ENCODE measurements at places on chromosomes 6 and 20.

GRCh38 chr20:38473367-38473795, 738 bp downstream of the RALGAPB start:
- DNase-seq = no peak

GRCh38 chr6:24777227-24777626, 2.5 kb downstream of the GMNN start:
- no peak for DNase-seq

DNA sequence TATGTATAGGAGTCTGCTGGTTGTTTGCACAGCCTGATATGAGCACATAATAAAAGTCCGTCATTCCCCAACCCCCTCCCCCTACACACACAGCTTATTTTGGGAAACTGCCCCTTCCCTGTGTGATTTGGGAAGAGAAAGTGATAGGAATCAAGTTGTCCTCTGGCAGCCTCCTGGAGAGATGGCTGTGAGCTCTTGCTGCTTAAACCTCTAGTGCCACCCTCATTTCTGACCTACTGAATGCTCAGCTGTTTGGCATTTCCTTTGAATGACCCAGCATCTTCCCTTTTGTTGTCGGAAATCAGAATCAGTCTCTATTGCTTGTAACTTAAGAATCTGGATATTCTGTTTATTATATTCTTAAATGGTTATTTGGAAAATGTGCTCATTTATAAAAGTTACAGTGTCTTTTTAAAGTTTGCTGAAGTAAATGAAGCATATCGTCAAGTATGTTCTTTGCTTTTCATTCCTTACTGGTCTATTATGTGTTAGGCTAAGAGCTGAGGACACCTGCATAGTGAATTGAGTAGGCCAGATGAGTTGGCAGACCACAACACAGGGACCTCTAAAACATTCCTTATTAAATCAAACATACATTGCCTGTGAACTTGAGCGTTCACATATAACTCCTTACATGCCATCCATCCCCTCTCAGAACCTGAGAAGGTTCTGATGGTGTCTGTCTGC, 5.5 kb downstream of the RWDD2A start:
- DNase-seq = no peak

- no peak for DNase-seq
Measured at GRCh38 chr20:43492101-43492500, 15.4 kb upstream of the L3MBTL1 start.

DNA sequence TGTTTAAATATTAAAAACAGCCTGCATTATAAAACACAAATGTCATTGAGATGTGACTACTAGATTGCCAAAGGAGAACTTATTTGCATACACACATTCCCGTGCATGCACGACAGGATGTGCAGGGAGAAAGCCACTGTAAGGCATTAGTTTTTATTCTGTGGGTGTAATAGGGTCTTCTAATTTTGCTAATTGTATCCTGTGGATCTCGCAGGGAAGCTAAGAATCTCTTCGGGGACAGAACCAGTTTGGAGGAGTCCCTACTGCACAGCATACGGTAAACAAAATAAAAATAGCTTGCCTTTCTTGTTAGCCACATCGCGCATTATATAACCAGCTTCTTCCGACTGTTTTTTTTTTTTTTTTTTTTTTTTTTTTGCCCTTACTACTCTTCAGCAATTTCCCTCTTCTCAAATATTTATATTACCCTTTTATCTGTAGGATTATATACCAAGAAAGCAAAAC, 2.0 kb downstream of the ATXN1 start:
- DNase-seq = no peak

- DNase-seq = no peak
Measured at GRCh38 chr6:52691718-52692117, 20.8 kb downstream of the TMEM14A start.

DNA sequence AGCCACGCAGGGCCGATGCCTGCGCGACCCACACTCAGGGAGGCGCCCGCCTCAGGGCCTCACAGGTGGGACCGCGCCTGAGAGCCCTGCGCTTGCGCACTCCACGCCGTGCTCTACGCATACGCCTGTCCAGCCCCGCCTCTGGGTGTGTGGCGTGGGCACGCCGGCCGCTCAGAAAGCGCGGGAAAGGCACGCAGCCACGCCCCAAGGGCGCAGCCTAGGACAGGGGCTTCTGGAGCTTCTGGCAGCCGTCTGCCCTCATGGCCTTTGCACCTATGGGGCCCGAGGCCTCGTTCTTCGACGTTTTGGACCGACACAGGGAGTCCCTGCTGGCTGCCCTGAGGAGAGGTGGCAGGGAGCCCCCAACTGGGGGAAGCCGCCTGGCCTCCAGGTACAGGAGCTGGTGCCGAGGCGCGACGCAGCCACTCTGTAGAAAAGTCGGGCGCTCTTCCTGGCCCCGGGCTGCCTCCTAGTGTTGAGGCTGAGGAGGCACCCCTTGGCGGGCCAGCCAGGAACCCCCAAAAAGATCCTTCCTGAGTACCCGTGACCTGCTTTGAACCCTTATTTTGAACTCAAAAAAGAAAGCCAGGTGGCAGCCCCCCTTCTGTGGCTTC, at the start of gene SPO11:
SPO11 (plus strand) TSS at position 196 of the 614 bp plus-strand sequence; CDS start at position 261, 65 bp downstream.
- no peak for DNase-seq

DNA sequence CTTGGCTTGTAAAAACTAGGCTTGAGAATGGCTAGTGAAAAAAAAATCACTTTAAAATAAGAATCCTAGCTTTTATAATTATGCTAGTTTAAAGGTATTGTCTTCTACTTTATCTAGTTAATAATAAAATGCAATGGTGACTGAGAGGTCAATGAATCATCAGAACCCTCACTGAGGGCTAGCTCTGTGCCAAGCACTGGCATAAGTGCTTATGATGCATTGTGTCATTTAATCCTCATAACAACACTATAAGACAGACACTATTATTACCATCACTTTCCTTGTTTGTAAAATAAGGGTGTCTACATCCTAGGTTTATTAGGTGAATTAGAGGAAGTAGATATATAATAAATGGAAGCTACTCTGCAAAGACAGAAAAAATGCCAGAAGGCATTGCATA, 144.3 kb downstream of the F13A1 start:
- DNase-seq = no peak

GRCh38 chr6:136960781-136961180, 38.7 kb downstream of the SLC35D3 start:
- DNase-seq = no peak

DNA sequence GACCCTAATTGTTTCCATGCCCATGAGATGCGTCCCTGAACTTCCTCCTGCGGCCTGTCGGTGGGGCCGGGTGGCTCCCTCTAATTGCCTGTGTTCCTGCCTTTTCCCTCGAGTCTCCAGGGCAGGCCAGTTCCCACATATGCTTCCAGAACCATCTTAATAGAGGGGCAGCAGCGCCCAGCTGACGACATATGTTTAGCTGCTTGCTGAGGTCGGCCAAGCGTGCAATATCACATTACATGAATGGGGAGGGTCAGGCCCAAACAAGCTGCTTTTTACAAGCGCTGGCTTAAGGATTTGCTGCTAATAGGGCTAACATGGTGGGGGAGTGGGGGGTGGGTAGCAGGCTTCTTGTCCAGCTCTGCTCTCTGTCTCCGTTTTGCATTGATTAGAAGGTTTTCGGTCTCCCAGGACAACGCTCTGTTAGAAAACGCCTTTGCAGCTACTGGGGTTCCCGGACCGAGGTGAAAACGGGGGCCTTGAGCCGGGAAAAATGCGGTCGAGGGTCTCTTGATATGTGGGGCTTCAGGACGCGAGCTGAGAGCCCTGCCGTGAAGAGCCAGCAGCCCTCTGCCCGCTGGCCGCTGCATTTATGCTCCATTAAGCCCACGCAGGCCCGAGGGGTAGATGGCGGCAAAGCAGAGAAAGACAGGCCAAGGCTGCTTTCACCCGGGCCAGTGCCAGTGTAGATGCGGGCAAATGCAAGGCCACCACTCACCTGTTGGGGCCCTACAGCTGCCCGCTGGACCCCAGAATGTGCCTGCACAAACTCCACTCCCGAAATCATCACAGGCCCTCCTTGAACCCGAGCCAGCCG, 308.5 kb downstream of the BMP7 start:
- no peak for DNase-seq

- DNase-seq = no peak
Measured at GRCh38 chr6:109678240-109678639, 12.8 kb downstream of the AK9 start.

- no peak for DNase-seq
Measured at GRCh38 chr6:57283911-57284455, 33.4 kb upstream of the PRIM2 start.

- no peak for DNase-seq
Measured at GRCh38 chr20:56518721-56519398, 5.7 kb upstream of the FAM209A start.

DNA sequence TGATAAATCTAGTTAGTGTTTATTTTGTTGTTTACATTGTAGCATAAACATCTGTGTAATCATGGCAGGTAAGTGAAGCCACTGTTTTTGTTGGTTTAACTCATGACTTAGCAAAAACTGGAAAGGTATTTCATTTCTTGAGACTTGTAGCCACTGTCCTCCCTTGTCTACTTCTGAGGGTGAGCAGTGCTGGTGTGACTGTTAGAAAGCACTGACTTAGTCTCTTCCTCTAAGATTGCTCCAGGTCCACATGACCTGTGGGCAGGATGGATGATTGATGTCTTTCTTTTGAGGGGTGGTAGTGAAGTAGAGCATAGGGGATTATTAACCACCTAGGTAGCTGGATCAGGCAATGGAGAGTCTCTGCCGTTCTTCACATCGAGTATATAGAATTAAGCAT, 203.8 kb downstream of the ARID1B start:
- no peak for DNase-seq
